Occipital lobe (tissue), 3 donors: ENCODE measurements at places on chromosomes 1 and 21.

GRCh38 chr1:214727274-214727673 is 124.3 kb downstream of the CENPF start:
- DNase-seq: no peak

DNA sequence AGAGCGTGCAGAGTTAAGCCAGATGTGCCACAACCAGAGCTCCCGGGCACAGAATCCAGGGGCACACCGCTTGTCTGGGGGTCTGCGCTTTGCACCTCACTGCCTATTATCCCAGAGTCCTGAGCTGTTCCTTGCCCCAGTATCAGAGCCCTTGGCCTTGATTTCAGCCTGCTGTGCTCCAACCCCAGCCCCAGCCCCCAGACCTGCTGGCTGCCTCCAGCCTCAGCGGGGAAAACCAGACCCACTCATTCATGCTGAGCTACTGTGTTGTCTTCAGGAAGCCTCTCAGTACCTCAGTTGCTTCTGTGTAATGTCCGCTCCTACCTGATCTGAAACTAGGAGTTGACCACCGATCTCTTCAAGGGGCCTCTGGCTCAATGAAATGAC is 1.1 kb downstream of the IKBKE start:
- no peak for DNase-seq

- no peak for DNase-seq
Measured at GRCh38 chr21:37877171-37877570, 39.1 kb downstream of the KCNJ6 start.

GRCh38 chr1:61539720-61540462 is 185.1 kb downstream of the TM2D1 start:
- no peak for DNase-seq

DNA sequence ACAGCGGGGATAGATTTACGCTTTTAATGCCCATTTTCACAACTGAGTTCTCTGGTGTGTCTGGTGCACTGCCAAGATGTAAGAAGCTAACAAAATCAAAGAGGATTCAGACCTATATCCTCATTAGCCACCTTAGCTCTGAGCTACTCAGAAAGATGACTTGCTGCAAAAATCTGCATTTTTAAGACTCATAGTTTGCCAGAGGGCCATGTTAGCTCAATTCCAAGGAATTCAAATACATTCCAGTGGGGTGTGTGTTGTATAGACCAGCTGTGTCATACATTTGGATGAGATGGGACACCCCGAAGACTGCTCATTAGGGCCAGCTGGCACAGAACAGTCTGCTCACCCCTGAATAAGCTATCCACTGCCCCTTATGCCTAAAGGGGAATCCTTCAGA is 8.9 kb downstream of the DENND2D start:
- DNase-seq: no peak

DNA sequence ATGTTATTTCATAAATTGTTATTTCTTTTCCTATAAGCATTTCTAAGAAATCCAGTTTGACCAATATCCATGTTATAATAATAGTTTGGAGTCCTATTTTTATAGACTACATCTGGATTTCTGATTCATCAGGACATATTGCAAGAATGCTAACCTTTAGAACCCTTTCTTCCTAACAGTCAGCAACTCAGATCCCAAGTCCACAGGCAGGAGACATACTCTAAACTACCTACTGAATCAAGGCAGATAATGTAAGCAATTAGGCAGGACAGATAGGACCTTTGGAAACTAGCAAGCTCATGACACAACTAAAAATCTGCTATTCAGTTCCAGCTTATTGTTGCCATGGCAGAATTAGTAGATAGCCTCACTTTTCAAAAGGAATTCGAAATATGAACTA is 104.1 kb downstream of the DENND1B start:
- no peak for DNase-seq
